ENCODE measurements at places on chromosomes 2 and 18.

DNA sequence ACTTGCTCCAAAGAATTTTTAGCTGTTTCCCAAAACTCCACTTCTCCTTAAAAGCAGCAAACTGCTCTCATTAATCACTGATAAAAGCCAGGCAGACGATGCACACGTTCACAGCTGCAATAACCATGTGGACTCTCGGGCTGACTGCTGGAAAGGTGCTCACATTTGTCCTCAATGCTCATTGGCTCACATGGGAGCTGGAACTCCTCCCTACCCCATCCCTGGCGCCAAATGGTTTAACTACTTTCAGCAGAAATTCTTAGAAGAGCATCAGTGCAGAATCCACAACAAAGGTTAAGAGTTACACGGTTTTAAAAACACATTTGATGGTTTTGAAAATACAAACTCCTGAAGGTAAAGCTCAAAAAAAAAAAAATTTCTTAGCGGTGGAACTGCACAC is 117.1 kb downstream of the NOL10 start:
- no peak for DNase-seq

DNA sequence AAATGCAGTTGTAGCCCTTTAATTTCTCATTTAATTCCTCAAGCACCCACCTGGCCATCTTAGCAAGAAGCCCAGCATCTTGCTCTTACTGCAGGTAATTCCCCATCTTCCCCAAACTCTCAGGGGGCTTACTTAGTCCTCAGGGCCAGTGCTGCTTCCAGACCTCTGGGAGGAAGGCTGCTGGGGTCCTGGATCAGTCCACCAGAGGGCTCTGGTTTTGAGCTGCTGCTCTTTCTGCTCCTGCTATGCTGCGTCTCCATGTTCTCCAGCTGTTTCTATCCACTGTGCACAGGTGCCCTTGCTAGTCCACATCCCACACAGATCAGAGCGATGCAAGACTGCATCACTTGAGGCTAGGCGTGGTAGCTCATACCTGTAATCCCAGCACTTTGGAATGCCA is 34.5 kb upstream of the TMEM87B start:
- DNase-seq: no peak

GRCh38 chr2:14975381-14975780 is 342.9 kb downstream of the LRATD1 start:
- DNase-seq: no peak

DNA sequence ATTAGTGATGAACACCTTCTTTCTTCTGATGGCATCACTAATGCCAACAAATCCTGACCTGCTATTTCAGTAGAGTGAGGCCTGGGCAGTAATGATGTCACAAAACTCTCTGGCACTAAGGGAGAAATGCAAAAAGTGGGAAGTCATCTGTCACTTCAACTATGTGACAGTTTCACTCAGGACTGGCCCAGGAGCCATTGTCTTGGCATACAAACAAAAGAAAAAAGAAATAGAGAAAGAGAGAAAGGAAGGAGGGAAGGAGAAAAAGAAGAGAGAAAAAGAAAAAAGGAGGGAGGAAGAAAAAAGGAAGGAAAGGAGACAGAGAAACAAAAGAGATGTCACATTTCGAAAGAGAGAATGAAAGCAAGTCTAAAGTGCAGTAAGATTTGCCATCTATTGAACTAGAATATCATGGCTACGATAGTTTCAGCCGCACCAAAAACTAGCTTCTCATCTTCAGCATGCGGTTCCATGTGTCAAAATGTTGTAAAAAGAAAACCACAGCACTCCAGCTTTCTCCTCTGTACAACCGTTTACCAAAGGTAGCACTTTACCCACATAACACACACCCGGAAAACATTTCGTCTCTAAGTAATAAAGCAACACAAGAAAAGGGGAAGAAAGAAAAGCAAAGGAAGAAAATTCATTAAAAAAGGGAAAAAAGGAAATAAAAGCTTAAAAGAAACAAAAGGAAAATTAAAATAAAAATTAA is 50.1 kb downstream of the CD226 start:
- DNase-seq: no peak

GRCh38 chr2:100821255-100821910 is 1.4 kb downstream of the NPAS2 start:
- no peak for DNase-seq

- DNase-seq: no peak
Observed at GRCh38 chr18:3500016-3500415, 50.0 kb downstream of the TGIF1 start.

DNA sequence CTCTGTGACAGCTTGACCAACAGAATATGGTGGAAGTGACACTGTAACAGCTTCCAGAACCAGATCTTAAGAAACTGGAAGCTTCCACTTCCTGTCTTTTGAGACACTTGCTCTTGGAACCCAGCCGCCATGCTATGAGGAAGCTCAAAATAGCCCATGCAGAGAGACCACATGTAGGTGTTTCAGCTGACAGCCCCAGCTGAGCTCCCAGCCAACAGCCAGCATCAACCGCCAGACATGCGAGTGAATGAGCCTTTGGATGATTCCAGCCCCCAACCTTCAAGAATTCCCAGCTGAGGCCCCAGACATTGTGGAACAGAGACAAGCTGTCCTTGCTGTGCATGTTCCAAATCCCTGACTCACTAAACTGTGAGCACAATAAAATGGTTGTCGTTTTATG is 27.9 kb downstream of the ACVR1 start:
- DNase-seq: no peak

DNA sequence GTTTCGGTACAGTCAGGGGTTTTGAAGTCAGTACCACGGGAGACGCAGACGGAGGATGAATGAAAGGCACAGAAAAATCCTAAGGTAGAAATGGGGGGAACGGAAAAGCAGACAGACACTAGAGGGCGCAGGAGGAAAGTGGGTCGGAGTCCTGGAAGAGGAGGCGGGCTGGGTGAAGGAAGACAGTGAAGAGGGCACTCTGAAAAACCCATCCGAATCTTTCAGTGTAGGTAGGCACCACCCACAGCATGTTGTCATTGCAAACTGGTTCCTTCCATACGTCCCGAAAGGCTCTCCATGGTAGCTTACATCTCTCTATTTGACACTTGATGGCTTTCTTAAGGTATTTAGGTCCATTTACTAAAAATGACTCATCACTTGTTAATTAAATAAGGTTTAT is 18.5 kb upstream of the ZNF236 start:
- peak; percentile 26 for DNase-seq

DNA sequence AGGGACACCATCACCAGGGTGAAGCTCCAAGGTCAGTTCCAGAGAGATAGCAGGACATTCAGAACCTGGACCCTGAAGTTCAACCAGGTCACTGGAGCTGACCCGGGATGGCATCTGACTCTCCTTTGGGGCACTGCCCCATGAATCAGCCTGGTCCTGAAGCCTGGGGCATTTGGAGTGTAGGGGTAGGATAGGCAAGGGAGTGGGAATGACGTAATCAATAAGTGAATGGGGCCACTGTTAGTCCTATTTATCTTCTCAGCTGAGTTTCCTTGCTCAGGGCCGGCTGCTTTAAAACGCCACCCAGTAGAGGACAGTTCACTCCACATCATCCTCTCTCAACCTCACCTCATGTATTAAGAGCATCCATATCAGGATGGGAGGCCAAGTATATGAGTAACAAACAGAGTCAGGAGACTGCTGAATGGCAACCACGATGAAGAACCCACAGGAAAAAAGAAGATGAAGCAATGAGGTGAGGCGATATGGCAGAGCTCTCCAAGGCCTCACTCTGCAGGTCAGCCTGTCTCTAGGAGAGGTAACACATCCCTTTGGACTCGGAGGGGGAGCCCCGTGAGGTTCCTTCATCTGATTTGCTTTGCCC is 1.8 kb upstream of the RFX8 start:
- DNase-seq: no peak

Measured in stimulated activated CD8-positive, alpha-beta memory T cell treated with anti-CD3 and anti-CD28 coated beads, Interleukin-15, amount 100 ng/mL, for 4 hours (primary cell).